NCI-H1048 (cell line): ENCODE measurements at places on chromosomes 3 and 15.

DNA sequence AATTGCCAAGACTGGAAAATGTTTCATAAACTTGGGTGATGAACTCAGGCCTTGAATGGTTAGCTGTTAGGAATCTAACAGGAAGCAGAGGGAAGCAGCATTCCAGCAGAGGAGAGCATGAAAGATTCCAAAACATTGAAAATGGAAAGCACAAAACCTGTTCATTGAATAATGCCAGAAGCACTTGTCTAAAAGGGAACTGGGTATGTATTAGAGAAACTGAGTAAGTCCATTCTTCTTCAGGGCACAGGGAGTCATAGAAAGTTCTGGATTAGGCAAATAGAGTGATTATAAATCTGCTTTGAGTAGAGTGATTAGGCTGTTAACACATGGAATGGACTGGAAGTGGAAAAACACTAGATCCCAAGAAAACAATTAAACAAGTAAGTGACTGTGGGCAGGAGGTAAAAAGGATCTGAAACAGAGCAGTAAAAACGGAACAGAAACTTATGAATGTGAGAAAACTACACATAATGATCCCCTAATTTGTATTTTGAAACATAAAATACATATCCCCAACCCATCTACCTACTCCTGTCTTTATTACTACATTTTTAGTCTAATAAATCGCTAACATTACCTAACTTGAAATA, 343.4 kb downstream of the TBC1D5 start:
- no peak for DNase-seq

GRCh38 chr3:146834917-146835316, 229.8 kb upstream of the PLSCR5 start:
- peak; percentile 18 for DNase-seq

- no peak for DNase-seq
These were observed 428.8 kb upstream of the C2CD4B start for GRCh38 chr15:62593681-62594399.

DNA sequence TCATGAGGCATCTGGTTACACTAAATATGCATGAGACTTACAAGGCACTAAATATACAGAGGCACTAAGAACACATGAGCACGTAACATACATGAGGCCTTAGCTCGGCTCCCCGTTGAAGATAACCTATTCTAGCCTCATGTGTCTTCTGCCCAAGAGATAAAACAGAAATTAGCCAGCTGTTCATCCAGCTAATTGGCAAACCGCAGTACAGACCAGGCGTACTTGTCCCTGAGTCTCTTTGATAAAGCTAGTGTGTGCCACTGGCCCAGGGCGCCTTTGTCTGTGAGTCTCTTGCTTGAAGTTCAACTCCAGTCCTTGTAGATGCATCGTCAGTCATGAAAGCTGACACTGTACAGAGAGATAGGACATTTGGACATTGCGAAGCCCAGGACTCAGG, 121.9 kb upstream of the SPATA12 start:
- DNase-seq = no peak

DNA sequence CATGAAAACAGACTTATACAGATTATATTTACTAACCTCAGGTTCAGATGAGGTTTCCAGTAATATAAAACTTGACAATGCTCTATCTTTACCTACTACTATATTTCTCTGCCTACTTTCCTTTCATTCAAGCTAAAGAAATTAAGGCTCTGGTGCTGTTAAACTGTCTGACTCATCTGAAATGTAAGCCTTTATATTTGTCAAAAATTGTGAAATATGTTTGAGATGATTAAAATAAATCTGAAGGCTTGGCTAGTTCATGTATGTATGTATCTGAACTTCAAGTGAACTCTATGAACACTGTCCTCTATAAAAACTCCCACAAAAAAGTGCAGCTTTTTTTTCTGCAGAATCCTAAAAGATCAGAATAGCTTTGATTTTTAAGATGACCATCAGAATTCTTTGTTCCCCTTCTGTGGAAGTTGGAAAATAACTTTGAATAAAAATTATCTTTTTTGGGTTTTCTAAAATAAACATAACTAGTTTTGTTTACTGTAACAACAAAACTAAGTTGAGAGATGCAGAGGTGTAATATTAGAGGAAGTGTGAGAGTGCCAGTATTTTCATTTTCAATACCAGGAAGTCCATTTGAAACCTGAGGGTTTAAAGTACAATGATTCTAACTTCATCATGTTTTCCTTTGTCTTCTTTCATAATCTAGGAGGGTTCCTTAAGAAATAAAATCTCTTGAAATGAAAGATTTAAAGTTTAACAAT, 42.2 kb downstream of the ILDR1 start:
- DNase-seq = no peak

DNA sequence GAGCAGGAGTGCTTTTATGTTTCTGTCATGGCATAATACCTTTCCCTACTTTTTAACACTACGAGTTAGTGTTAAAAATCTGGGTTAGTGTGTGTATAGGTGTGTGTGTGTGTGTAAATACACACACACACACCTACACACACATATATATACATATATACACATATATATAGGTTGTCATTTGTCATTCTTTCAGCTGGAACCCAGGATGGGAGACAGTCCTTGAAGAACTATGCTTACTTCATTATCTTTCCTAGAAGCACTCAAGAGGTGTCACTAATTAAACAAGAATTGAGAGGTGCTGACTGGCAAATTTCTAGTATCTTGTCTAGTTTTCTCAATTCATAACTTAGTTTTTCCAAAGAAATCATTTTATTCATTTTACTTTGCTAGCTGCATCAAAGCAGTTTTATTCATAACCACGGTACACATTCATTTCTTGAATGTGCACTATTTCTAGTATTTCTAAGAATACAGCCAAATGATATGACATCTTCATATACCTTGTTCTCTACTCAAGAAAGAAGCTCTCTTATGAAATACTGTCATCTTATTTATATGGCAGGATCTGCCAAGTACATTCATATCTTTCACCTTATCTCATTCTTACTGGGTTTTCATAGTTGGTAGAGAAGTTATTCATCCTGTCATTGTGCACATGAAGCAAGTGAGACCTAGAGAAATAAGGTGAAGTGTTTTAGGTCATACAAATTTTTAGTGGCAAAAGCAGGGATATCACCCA, 46.6 kb downstream of the ISL2 start:
- no peak for DNase-seq

DNA sequence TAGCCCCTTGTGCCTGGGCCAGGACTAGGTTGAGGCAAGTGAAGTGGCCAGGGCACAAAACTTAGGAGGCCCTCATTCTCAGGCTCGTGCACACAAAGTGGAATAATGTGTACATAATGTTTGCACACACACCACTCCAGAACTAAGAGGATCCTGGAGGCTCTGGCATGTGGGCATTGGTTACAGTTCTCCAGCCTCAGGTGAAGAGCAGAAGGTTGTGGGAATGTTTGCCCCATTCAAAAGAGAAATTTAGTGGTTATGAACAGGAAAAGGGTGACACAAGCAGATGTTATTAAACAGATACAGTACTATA, 31.3 kb downstream of the ASB7 start:
- DNase-seq = no peak

GRCh38 chr3:56398659-56399058, 69.6 kb downstream of the ERC2 start:
- DNase-seq = no peak

- no peak for DNase-seq
These were observed 25.5 kb upstream of the FLNB start for GRCh38 chr3:57982561-57983243.

DNA sequence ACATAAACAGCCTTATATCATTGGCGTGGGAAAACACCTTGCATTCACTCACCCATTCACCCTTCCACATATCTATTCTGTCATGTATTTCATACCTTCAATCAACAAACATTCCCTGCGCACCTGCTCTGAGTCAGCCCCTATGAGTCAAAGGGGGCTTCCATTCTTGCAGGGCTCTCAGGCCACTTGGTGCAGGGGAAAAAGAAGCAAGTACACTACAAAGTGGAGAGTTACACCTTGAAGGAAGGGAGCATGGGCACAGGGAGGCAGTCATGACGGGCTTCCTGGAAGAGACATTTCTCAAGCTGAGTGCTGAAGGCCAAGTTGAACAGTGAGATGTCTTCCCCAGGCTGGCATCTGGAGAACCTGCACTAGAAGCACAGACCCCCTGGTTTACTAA, 4.6 kb upstream of the AMOTL2 start:
- no peak for DNase-seq

DNA sequence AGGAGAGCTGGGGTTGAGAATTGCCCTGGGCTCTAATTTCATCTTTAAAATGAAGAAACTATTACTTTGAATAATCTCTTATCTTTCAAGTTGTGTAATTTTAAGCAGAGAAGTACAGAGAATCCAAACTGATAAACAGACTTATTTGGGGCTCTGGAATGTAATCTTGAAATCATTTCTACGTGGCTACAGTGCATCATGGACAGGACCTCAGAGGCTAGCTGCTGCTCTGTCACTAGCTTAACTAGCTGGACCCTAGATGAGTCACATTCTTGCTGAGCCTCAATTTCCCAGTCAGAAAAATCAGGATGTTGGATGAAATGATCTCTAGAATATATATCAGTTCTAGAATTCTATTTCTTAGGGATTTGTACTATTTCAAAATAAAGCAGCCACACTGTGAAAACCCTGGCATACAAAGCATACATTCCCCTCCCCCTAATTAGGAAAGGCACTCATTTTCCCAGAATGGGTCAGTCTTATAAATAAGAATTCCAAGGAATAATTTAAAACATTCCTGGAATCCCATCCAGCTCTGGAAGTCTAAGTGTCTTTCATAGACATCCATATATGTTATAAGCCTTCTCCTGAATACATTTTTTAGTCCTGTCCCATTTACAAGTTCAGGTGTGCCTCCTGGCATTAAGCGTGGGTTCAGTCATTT, 47.2 kb downstream of the RASGRP1 start:
- no peak for DNase-seq

DNA sequence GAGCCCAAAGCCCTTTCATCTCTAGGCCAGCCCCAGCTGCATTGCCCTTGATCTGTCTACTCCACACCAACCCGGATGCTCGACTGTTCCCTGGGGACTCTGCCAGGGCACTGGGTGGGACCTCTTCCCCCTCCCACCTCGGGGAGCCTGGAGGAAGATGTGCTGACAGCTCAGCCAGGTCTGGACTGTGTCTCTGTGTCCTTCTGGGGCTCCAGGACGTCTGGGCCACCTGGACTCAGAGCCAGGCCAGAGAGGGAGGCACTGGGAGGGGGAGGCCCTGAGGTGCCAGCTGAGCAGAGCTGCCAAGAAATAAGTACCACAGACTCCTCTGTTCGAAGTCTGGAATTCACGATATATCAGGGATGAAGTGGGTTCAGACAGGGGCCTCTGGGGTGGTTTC, 5.8 kb upstream of the HCN4 start:
- DNase-seq = no peak

- no peak for DNase-seq
These were observed 36.0 kb upstream of the BCL2A1 start for GRCh38 chr15:80006946-80007345.

DNA sequence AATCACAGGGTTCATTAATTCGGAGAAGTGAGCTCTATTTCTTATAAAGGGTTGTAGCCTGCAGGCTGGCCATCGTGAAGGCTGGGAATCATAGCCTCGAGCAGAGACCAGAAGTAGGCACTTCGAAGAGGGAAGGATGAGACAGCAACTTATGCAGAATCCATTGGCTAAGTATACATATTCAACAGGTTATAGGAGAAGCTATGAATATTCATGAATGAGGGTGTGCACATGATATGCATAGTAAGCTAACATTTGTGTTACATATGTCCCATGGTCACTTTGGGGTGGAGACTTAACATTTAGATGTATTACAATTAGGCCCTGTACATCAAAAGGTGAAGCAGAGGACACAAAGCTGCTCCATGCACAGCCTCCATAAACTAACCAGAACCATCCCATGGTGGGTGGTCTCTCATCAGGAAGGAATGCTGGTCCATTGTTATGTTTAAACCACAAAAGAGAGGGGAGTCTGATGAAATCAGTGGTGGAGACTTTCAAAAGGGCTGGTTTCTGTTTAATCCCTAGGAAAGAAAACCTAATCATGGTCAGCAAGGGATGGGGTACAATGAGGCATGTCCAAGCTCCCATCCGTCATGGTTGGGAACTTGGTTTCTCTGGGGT, 80.8 kb upstream of the FHIT start:
- DNase-seq = no peak

GRCh38 chr3:14818804-14819500, at the start of gene FGD5:
TSS of gene FGD5 (plus strand) at chr3:14818962. CDS start at chr3:14819072, 110 bp downstream.
- DNase-seq = no peak

DNA sequence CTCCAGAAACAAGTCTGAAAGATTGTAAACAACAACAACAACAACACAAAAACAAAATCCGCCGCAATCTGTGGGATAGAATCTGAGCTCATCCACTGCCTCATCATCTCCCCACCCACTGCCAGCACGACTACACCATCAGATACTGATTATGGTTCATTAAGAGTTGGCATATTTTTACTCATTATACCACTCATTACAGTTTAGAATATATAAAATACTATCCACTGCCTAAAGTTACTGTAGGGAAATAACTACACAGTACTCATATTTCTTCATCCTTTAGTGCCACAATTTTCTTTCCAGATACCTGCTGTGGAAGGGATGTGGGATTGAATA, 152.5 kb upstream of the PEX5L start:
- DNase-seq = no peak

DNA sequence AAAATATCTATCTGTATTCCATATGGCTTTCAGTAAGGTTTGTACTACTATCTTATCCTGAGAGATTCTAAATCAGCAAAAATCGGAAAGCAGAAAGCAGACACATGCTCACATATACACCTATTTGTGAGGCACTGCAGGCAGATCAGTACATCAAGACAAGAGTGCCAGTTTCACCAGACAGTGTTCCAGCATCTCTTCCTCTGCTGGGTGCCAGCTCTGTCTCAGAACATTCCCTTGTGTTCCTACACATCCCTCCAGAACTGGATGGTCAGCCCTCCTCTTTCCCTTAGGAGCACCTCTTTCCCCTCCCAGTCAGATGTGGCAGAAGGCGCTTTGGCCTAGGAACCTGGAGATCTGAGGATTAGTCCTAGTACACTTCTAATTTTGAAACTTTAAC, 121.3 kb upstream of the IL12A start:
- no peak for DNase-seq

GRCh38 chr15:76398317-76399104, 61.9 kb downstream of the ISL2 start:
- DNase-seq = no peak
